Melanocyte of skin (primary cell): ENCODE measurements at places on chromosomes 3 and 15. TPM values are rescaled to one million over a fixed set of nuclear protein-coding genes. Genes with fewer than 3 reads are reported as not detected.

OR4M2 gene
- total RNA-seq: not detected in 2 replicates

CELSR3 gene
- 0.33 and 0.46 TPM in 2 replicates for total RNA-seq

CPN2 gene
- total RNA-seq: not detected in 2 replicates

VGLL3 gene
- 0.31 and 0.33 TPM in 2 replicates for total RNA-seq

CNTN6 gene
- not detected in 2 replicates for total RNA-seq

MME gene
- 363 and 442 TPM in 2 replicates for total RNA-seq

CYP8B1 gene
- total RNA-seq: not detected in 2 replicates

PLXND1 gene
- total RNA-seq: 24.4 and 33.3 TPM in 2 replicates

KBTBD13 gene
- total RNA-seq: not detected in 2 replicates

GNAT1 gene
- not detected in 2 replicates for total RNA-seq

ACKR2 gene
- not detected in 2 replicates for total RNA-seq

UNC13C gene
- under 0.01 TPM in 1 of 2 replicates, not detected in the other for total RNA-seq

CCDC54 gene
- total RNA-seq: not detected in 2 replicates

OCA2 gene
- total RNA-seq: 305 and 320 TPM in 2 replicates

PTPRG gene
- total RNA-seq: 23.0 and 40.1 TPM in 2 replicates

ZBTB47 gene
- 14.1 and 19.3 TPM in 2 replicates for total RNA-seq

SV2B gene
- 0.34 and 5.5 TPM in 2 replicates for total RNA-seq

LOXL1 gene
- total RNA-seq: 4.5 and 10.2 TPM in 2 replicates

C3orf22 gene
- not detected in 2 replicates for total RNA-seq

ZNF148 gene
- 19.6 and 28.0 TPM in 2 replicates for total RNA-seq

TM4SF1 gene
- 595 and 670 TPM in 2 replicates for total RNA-seq

SLCO3A1 gene
- 6.9 and 8.9 TPM in 2 replicates for total RNA-seq

ACKR4 gene
- total RNA-seq: 1.3 and 1.9 TPM in 2 replicates
